ENCODE measurements at places on chromosomes 3 and 15. TPM values are rescaled to one million over a fixed set of nuclear protein-coding genes. Genes with fewer than 3 reads are reported as not detected.

DNA sequence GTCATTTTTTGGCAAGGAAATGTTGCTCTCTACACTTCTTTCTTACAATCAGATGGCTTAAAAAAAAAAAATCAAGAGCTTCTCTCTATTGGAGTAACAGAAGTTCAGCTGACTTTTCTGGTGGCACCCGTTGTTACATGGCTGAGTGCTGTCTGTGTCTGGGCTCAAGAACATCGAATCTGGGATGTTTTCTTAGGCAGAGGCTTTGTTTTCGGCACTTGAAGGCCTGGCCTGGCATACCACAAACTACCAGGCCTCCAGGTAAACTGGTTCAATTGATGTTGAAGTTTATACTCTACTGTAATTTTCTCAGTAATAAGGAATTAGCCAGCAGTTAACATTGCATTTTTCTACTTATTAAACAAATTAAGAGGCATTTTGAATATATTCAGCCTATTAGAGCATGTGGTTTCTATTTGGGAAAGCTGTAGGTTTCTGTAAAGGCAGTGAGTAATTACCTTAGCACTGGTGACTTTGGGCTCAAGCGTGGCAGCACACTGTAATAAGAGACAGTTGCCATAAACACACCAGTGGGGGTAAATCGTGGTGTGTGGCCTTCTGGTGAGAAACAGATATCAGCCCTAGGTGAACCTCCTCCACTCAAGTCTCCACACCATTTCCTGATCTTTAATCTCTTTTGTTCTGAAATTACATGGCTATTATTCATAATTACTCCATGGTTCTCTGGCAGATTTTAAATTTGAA lies 544.7 kb downstream of the MECOM start:
- no peak for DNase-seq
- H3K4me3 ChIP-seq: no peak overlapping the region
- H3K27me3 ChIP-seq: no peaks in the 10 kb centered on the region
- no peak overlapping the region for H3K27ac ChIP-seq
- H3K36me3 ChIP-seq: no peaks in the 10 kb centered on the region

GRCh38 chr15:91589360-91589759 lies 264.1 kb upstream of the SLCO3A1 start:
- H3K36me3 ChIP-seq: no peaks in the 10 kb centered on the region
- H3K27me3 ChIP-seq: no peaks in the 10 kb centered on the region
- H3K4me1 ChIP-seq: no peaks in the 10 kb centered on the region
- no peak overlapping the region for H3K27ac ChIP-seq

- H3K36me3 ChIP-seq: no peaks in the 10 kb centered on the region
- no peak overlapping the region for H3K4me3 ChIP-seq
- H3K27ac ChIP-seq: no peak overlapping the region
- peaks cover 7% of the 10 kb centered on the region for H3K4me1 ChIP-seq
- DNase-seq: no peak
Observed at GRCh38 chr3:172125053-172125452, 85.7 kb downstream of the FNDC3B start.

- DNase-seq: no peak
- no peak overlapping the region for H3K27ac ChIP-seq
- peaks cover 6% of the 10 kb centered on the region for H3K27me3 ChIP-seq
- no peak overlapping the region for H3K4me3 ChIP-seq
- no peaks in the 10 kb centered on the region for H3K36me3 ChIP-seq
Observed at GRCh38 chr3:137787529-137787928, 23.4 kb downstream of the SOX14 start.

DNA sequence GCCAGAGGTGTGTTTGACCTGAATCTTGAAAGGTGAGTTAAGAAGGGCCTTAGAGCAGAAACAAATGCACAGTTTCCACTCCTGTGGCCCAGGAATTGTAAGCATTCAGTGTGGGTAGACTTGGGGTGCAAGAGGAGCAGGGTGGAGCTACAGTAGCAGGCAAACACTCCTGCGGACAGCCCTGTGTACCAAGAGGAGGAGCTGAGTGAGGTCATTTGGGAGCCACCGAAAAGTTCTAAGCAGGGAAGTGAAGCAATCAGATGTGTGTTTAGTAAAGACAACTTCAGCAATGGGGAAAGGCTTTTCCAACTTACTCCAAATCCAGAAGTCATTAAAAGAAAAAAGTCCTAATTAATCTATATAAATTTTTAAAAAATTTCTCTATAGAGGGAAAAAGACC lies 99.3 kb downstream of the ARHGEF26 start:
- H3K27ac ChIP-seq: no peak overlapping the region
- no peak for DNase-seq
- H3K4me3 ChIP-seq: no peak overlapping the region
- H3K27me3 ChIP-seq: no peaks in the 10 kb centered on the region
- H3K36me3 ChIP-seq: no peaks in the 10 kb centered on the region

DNA sequence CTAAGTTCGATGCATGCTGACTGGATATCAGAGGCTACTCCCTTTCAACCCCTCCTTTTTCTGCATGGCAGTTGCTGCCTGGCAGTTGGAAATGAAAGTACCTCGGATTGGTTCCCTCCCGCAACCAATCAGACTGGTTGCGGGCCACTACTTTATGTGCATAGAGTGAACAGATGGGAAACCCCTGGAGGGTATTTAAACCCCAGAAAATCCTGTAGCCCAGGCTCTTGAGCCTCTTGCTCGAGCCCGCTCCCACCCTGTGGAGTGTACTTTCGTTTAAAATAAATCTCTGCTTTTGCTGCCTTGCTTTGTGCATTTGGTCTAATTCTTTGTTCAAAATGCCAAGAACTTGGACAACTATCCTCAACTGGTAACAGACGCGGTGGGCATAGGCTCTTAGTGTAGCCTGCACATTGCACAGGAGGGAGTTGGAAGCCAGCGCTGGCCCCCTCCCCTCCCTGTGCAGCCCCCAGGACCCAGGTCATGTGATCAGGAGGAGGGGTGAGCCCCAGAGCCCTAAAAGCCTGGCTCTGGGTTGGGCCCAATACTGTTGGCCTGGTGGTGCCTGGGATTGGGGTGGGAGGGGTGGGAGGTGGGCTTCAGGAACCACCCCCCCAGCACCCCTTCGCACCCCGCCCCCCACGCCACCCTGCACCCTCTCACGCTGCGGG lies 26.8 kb downstream of the RHCG start:
- H3K27me3 ChIP-seq: no peaks in the 10 kb centered on the region
- no peak for DNase-seq
- H3K36me3 ChIP-seq: no peaks in the 10 kb centered on the region
- no peak overlapping the region for H3K27ac ChIP-seq
- no peak overlapping the region for H3K4me3 ChIP-seq

DNA sequence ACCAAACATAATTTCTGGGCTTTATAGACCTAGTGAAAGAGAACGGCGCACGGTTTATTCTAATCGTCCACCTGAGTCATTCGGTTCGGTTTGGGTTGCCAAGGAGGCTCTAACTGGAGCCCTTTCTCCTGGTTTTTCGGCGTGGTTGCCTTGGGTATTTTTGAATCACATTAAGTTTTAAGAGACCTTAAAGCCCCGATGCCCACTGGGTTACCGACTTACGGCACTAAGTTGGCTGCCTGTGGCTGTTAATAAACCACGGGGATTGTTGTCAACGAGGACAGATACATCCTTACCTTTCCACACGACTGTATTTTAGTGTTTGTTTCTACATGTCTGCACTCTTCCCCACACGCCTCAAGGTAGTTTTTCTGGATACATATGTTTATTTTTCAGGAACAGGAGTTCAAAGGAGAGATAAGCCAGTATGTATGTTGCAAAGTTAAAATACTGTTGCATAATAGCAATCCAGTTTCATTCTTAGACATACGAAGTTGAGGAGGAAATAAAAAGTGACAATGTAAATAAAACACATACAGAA lies 1.2 kb upstream of the ANP32A start:
- DNase-seq: no peak
- H3K27me3 ChIP-seq: peaks cover 8% of the 10 kb centered on the region
- H3K4me3 ChIP-seq: peak overlapping the region; percentile 92
- no peak overlapping the region for H3K27ac ChIP-seq
- H3K4me1 ChIP-seq: peaks cover under 1% of the 10 kb centered on the region
- no peaks in the 10 kb centered on the region for H3K36me3 ChIP-seq

DNA sequence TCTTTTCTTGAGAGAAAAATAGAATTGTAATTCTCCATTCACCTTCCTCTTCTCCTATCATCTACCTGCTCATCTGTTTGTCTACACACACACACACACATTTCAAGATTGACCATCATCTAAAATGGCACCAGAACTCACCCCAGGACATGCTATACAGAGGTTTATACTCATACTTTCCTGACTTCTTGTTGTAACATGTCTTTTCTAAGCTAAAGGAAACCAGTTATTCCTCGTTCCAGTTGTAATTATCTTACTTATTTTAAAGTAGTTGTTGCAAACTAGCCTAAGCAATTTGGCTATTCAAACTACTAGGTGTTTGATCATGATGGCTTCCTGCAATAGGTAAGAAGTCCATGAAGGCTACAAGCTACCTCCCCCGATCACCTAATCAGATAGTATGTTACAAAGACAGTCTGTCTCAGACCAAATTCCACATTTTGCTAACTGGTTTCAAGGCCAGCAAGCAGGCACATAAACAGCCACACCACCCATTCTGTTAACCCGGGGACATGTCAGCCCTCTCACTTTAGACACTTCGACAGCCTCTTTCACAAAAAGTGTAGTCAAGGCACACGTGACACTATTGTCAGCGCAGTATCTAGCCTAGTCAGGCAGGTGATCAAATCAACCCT lies 189.7 kb downstream of the SHQ1 start:
- no peaks in the 10 kb centered on the region for H3K36me3 ChIP-seq
- no peak overlapping the region for H3K27ac ChIP-seq
- H3K27me3 ChIP-seq: no peaks in the 10 kb centered on the region
- no peak overlapping the region for H3K4me3 ChIP-seq
- no peaks in the 10 kb centered on the region for H3K4me1 ChIP-seq

DNA sequence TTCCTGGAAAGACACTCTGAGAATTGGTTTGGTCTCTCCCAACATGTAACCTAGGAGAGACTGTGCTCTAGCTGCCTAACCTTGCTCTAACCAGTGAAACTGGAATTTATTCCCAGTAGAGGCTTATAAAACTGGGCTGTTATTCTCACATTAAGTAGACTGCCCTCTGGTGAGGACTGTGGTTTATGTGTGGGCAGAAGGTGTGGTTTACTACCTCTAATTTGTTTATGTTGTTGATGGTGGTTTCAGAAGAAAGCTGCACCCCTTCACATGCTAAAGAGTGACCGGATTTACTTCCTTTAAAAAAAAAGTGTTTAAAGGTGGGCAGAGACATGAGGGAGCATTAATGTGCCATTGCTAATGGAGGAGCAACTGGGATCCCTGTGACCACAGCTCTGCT lies 273.2 kb downstream of the MECOM start:
- H3K4me3 ChIP-seq: no peak overlapping the region
- no peaks in the 10 kb centered on the region for H3K36me3 ChIP-seq
- H3K4me1 ChIP-seq: no peaks in the 10 kb centered on the region
- no peaks in the 10 kb centered on the region for H3K27me3 ChIP-seq
- no peak for DNase-seq

GRCh38 chr3:71107926-71108325 lies 475.6 kb downstream of the FOXP1 start:
- H3K27ac ChIP-seq: no peak overlapping the region
- H3K27me3 ChIP-seq: no peaks in the 10 kb centered on the region
- H3K4me1 ChIP-seq: peaks cover 3% of the 10 kb centered on the region
- H3K4me3 ChIP-seq: no peak overlapping the region
- no peak for DNase-seq

DNA sequence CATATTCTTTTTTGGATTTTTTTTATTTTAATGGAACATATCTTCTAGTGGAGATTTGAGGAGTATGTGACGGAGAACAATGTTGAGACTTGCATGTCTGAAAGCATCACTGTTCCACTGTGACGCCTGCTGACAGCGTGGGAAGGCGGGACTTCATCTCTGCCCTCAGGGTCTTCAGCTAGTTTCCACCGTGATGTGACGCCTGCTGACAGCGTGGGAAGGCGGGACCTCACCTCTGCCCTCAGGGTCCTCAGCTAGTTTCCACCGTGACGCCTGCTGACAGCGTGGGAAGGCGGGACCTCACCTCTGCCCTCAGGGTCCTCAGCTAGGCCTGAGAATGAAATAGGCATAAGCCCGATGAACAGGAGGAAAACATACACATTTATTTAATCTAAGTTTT lies 70.7 kb downstream of the LMLN start:
- DNase-seq: no peak
- no peaks in the 10 kb centered on the region for H3K36me3 ChIP-seq
- H3K27ac ChIP-seq: no peak overlapping the region

DNA sequence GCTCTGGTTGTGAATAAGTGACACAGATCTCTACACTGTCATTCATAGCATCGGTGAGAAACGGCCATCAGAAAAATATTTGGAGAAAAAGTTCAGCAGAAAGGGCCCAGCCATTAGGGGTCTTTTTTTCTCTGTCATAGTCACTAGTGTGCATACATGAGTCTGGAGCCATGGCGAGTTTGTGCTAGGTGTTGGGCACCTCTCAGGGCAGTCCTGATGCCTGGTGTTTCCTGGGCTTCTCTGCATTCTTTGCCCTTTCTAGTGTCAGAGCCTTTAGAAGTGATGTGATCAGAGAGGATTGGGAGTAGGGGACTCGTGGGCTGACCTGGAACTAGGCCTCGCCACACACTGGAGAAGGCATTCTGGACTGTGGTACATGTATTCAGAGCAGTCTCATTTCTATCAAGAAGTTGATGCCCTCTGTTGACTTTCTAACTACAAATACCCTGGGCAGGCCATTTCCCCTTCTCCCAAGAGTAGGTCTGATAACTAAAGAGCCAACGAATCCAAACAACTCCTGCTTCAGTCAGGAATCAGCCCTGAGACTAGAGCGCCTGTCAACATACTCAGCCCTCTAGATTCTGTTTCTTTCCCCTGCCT lies 1.6 kb downstream of the KY start:
- H3K4me1 ChIP-seq: peaks cover 4% of the 10 kb centered on the region
- peaks cover 82% of the 10 kb centered on the region for H3K27me3 ChIP-seq
- no peak for DNase-seq
- no peak overlapping the region for H3K4me3 ChIP-seq
- H3K27ac ChIP-seq: no peak overlapping the region

The HTR3C gene
- total RNA-seq: not detected

DNA sequence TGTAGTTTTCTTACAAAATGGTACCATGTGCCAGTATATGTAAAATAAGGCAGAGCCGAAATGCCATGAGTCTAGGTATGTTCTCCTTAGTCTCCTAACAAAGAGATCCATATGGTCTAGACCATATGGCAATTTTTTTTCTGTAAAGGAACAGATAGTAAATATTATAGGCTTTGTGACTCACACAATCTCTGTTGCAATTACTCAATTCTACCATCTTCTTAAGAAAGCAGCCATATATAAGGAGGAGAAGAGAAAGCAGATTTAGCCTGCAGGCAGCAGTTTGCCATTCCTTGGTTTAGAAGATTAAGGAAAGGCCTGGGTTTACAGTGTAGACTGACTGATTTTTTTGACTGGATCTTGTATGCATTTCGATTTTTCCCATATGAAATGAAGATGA lies 16.3 kb upstream of the BBX start:
- H3K4me3 ChIP-seq: no peak overlapping the region
- H3K4me1 ChIP-seq: no peaks in the 10 kb centered on the region
- no peak overlapping the region for H3K27ac ChIP-seq

The TMC3 gene
- total RNA-seq: not detected

The TNNC1 gene
- 5.8 TPM for total RNA-seq

The IL12A gene
- total RNA-seq: 0.82 TPM

GRCh38 chr3:64591615-64592014 lies 96.2 kb downstream of the ADAMTS9 start:
- H3K27ac ChIP-seq: no peak overlapping the region
- no peaks in the 10 kb centered on the region for H3K36me3 ChIP-seq
- H3K27me3 ChIP-seq: no peaks in the 10 kb centered on the region
- no peak overlapping the region for H3K4me3 ChIP-seq
- no peak for DNase-seq
- peaks cover 7% of the 10 kb centered on the region for H3K4me1 ChIP-seq

- no peak overlapping the region for H3K4me3 ChIP-seq
- H3K36me3 ChIP-seq: no peaks in the 10 kb centered on the region
- H3K27me3 ChIP-seq: no peaks in the 10 kb centered on the region
Observed at GRCh38 chr3:30620402-30621360, 14.3 kb downstream of the TGFBR2 start.

The NCEH1 gene
- total RNA-seq: 6.4 TPM

Data from H1 (cell line).